ENCODE measurements at places on chromosomes 1 and 21.

DNA sequence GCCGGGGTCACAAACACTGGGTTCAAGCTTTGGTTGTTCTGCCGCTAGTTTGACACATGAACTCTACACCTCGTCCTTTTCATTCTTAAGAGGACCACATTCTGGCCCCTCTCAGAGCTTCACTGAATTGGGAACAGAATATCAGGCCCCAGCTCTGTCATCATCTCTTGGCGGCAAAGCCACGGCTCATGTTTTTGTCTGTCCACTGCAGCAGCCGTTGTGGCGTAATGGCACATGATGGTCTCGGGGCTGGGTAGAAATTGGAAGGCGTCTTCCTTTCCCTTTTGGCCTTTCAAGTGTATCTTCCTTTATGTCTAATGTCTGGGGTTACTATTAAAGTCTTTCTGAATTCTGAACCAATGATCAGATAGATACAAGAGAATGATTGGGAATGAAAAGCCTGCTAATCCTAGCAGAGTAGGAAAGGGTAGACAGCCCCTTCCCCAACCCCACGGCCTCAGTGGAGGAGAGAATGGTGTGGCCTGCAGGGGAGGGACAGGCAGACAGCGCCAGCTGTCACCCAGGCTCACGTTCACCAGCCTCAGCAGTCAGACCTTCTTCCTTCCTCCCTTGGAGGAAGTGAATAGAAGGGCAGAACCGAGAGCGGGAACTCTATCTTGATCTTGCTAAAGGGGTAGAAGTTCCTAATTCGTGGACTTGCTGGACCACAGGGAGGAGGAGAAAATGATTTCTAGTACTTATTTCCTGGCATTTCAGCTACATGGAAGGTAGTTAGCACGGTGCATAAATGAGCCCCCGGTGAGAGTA, 498.1 kb downstream of the KIF26B start:
- DNase-seq = no peak

GRCh38 chr1:100611086-100611485, 73.1 kb downstream of the GPR88 start:
- DNase-seq = no peak

GRCh38 chr1:23150125-23150524, 18.5 kb downstream of the LUZP1 start:
- DNase-seq = no peak

DNA sequence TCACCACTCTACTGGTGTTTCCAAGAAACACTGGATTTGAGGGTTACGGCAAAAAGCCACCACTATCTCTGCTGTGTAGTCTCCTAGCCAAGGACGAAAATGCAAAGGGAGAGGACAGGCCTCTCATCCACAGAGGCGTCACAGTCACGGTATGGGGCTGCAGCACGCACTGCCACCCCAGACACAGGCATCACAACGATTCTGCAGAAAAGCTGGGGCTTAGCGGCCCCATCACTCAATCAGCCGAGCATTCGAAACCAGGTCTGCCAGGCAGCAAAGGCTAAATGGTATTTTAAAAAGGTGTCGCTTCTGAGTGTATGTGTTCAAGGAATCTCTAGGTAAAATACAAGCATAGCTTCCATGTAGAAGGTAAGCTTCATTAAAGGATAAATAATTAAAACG, 1.4 kb downstream of the RIPK4 start:
- DNase-seq = no peak

DNA sequence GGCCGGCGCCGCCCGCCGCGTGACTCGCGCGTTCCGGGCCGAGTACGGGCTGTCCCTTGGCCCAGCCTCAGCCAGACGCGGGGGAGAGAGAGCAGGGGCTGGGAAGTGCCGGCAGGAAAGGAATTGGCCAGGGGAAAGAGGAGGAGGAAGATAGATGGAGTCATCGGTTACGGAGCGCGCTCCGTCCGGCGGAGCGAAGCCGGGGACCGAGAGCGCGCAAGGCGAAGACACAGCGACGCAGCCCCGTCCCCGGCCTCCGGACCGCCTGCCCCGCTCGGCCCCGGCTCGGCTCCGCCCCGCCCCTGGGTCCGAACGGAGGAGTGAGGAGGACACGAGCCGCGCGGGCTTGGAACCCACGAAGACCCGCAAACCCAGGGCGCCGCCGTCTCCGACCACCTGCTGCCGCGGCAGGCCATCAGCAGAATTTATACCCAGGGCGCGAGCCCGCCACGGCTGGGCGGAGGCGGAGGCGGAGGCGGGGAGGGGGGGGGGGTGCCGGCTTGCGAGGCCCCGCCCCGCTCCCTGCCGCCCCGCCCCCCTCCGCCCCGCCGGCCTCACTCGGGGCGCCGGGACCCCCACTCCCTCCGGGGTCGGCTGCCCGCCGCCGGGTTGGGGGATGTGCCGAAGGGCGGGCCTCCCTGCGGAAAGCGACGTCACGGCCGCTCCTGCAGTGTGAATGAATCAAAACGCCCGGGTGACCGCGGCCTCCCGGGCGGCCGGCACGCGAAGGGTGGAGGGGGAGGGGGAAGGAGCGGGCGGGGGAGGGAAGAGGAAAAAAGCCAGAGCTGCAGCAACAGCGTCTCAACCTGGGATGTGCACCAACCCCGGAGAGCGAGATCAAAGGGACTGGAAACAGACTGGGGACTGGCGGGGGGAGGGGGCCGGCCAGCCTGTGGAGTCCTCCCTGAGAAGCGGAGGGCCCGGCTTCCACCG, at the start of gene LHX4:
TSS of gene LHX4 (plus strand) at position 782 of the 933 bp plus-strand sequence. CDS start 266 bp downstream, outside the sequence.
- no peak for DNase-seq

- DNase-seq = no peak
Measured at GRCh38 chr1:2330035-2330434, 61.3 kb downstream of the MORN1 start.

GRCh38 chr1:25003457-25004190, 73.5 kb upstream of the RUNX3 start:
- DNase-seq = peak; percentile 26

DNA sequence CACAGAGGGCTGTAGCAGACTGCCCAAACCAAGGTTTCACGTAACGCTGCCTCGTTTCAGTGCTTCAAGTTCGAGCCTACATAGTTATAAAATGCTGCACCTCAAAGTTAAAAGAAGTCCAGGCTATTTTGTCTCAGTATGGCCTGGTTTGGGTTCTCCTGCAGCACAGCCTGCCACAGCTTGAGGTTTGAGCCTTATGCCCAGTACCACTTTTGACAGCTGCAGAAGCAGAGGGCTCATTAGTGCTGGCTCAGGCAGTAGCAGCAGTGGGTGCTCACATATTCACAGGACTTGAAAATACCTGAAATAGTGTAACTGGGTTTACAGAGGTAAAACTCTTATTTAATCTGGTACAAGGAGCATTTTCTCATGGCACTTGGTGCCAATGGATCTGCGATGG, 15.3 kb downstream of the SPATA46 start:
- no peak for DNase-seq

- no peak for DNase-seq
Measured at GRCh38 chr1:88036345-88037014, 647.6 kb upstream of the PKN2 start.

DNA sequence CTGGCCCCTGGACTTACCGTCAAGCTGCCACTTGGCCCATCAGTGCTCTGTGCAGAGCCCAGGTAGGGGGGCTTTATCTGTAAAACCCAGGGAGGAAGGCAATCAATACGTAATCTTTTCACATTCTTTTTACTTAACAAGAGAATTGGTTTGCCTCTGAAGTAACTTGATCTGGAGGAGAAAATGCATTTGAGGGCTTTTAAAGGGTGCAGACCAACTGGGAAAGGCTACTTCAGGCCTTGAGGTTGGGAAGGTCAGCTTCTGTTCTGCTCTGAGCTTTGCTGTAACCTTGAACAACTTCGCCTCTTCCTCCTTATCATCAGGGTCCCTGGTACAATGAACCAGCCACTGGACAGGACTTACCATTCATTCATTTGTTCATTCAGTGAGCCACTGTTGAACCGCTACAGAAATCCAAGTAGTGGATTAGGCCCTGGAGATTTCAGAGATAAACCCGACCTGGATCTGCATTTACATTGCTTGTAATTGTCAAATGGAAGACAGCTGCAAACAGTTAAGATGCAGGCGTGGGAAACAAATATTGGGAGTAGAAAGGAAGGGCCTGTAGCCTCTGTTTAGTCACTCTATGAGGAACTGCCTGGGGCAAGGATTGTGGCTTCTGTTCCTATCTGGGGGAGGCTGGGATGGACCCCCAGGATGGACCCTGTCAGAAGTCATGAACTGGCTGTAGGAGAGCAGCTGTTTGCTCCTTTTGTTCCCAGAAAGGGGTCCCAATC, 90.9 kb downstream of the MAN1C1 start:
- no peak for DNase-seq

DNA sequence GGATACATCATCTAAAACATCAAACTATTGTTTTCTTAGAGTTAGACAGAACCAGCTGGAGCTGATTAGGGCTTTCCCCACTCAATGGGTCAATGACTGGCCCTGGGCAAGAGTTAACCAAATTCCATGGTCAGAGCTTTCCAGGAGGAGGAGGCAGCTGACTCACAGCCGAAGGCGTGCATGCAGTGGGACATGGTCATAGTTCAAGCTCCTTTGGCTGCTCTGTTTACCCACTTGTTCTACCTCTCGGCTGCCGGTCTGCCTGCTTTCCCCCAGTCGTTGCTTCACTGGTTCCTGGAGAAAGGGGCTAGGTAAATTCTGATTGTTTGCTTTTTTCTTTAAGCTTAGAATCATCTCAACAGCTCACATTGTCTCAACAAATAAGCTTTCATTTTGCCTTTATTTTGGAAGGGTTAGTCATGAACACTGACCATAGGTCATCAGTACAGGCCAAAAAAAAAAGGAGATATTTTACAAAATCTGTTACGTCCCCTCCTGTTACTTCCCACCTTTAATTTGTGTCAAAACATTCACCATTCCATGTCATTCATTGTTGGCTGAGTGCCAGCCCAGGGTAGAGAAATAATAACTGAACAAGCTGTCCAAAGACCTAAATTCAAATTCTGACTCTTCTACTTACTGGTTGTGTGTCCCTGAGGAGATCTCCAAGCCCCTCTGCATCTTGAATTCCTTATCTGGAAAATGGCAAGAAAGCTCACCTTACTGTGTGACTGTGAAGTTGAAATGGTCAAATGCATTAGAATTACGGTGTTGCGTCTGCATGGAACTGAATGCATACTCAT, 12.0 kb downstream of the MAB21L3 start:
- DNase-seq = peak; percentile 90

DNA sequence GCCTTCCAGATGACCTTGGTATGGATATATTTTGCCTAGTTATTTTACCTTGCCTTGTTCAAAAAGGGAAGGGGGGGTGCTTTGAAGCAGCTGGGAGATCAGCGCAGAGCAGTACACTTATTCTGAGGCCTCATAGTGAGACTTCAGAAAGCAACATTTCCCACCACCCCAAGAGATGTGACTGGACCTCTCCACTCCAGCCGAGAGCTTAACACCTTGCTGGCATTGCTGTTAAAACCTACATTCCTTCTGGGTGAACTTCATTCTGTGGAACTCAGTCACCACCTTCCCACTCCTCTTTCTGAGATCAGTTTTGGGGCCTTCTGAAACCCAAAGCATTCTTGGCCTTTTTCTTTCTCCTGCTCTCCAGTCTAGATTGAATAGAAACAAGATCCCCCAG, 148.7 kb downstream of the BARHL2 start:
- no peak for DNase-seq

- DNase-seq = no peak
Measured at GRCh38 chr1:13617108-13617507, 33.5 kb downstream of the PDPN start.

- DNase-seq = peak; percentile 53
Measured at GRCh38 chr1:93701629-93702028, 20.0 kb upstream of the BCAR3 start.

GRCh38 chr1:89723863-89724262, 90.9 kb downstream of the LRRC8C start:
- DNase-seq = no peak

- no peak for DNase-seq
Measured at GRCh38 chr1:232260861-232261260, 369.1 kb downstream of the SIPA1L2 start.

GRCh38 chr21:29829564-29830275, 110.1 kb downstream of the GRIK1 start:
- DNase-seq = no peak

- DNase-seq = no peak
Measured at GRCh38 chr1:156556354-156556753, 16.0 kb downstream of the IQGAP3 start.

DNA sequence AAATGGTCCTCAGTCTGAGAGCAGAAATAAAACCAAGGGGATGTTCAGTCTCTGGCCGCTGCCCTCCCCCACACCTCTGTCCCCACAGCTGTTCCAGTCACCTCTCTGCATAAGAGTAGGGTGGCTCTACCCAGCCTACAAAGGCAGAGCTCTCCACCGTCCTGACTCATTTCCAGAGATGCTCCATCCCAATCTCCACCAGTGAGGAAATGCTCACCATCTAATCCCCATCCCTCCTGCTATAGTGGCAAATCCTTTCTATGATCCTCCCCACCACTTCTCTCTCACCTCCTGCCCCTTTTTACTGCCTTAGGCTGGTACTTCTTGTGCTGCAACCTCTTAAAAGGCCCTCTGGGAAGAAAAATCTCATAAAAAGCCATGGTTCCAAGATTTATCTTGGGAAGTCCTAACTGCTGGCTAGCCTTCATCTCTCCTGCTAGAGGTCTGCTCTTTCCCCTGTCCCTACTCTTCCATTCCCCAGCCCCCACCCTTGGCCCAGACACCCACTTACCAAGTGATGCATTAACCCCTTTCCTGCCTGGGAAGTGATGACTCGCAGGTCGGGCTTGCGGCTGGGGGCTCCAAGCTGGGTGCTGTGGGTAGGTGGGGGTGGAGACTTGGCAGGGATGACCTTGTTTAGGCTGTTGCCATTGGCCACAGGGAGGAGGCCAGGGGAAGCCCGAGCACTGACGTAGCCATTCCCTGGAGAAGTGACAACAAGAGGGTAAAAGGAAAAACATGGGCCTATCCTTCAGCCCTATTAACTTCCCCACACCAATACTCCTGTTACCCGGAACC, 23.9 kb downstream of the MEF2D start:
- DNase-seq = peak; percentile 45

GRCh38 chr1:159171254-159171687, at the start of gene CADM3:
TSS of gene CADM3 (plus strand) at chr1:159171615. CDS start at chr1:159171766, 151 bp downstream.
- DNase-seq = no peak

DNA sequence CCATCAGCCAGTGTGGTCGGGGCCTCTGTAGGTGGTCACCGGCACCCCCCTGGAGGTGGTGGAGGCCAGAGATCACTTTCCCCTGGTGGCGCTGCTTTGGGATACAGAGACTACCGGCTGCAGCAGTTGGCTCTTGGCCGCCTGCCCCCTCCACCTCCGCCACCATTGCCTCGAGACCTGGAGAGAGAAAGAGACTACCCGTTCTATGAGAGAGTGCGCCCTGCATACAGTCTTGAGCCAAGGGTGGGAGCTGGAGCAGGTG, 961 bp downstream of the RBM15 start:
- DNase-seq = no peak

- DNase-seq = no peak
Measured at GRCh38 chr1:70293186-70293843, 61.2 kb downstream of the ANKRD13C start.
